ENCODE measurements at places on chromosomes 4 and X.

DNA sequence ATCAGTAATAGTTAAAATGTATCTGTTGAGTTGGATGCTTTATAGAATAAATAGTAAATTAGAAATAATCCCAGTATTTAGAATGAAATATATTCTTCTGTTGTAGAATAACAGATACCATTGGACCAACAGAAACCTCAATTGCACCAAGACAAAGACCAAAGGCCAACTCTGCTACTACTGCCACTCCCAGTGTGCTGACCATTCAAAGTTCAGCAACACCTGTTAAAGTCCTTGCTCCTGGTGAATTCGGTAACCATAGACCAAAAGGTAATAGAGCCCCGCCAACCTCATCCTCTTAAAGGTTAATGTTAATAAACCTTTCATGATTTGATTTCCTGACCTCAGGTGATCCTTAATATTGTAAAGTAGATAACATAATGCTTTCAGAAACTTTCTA is 73.8 kb downstream of the PAQR3 start:
- no peak overlapping the region for H3K27ac ChIP-seq
- peaks cover 5% of the 10 kb centered on the region for H3K36me3 ChIP-seq
- no peaks in the 10 kb centered on the region for H3K4me1 ChIP-seq

GRCh38 chr4:52704133-52704532 is 45.0 kb upstream of the USP46 start:
- no peak overlapping the region for H3K4me3 ChIP-seq
- no peaks in the 10 kb centered on the region for H3K4me1 ChIP-seq
- H3K27me3 ChIP-seq: peaks cover 6% of the 10 kb centered on the region
- H3K27ac ChIP-seq: no peak overlapping the region
- no peaks in the 10 kb centered on the region for H3K36me3 ChIP-seq

GRCh38 chr4:14888790-14889572 is 113.3 kb upstream of the CPEB2 start:
- peaks cover 3% of the 10 kb centered on the region for H3K27me3 ChIP-seq
- DNase-seq: no peak
- no peaks in the 10 kb centered on the region for H3K36me3 ChIP-seq
- no peak overlapping the region for H3K27ac ChIP-seq

DNA sequence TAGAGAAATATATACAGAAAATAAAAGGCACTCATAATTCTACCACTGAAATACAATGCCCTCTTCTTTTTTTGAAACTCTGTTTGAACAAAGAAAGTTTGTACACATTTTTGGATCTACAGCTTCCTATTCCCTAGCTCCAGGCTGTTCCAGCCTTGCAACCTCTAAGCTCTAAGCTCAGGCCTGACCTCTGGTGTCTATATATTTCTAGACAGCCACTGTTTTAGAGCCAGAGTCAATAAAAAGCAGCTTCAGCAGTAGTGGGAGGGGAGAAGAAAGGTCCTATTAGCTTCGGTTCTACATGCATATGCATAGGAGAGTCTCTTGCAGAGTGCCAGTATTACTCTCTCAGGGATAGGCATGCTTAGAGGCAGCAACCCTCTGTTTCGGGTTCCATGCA is 39.7 kb downstream of the CLDN2 start:
- H3K4me1 ChIP-seq: no peaks in the 10 kb centered on the region
- H3K27me3 ChIP-seq: no peaks in the 10 kb centered on the region
- H3K27ac ChIP-seq: no peak overlapping the region
- H3K4me3 ChIP-seq: no peak overlapping the region
- peaks cover 11% of the 10 kb centered on the region for H3K36me3 ChIP-seq

DNA sequence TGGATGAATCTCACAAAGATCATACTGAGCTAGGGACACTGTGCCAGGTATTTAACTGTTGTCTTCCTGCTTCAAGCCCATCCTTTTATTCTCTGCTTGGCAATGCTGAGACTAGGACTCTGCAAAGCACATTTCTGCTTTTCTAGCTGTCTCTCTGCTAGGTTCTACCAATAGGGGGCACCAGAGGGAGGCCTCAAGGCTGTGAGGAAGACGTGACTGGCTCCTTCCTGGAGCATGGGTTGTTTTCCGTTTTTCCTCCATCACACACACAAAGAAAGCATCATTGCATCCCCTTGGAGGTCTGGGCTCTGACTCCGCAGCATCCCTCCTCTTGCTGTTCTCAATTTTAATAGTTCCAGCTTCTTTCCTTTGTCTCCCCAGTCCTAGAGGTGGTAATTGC is 10.9 kb upstream of the DCTD start:
- H3K4me1 ChIP-seq: peaks cover 2% of the 10 kb centered on the region
- H3K27ac ChIP-seq: no peak overlapping the region
- no peaks in the 10 kb centered on the region for H3K36me3 ChIP-seq
- no peak for DNase-seq
- no peak overlapping the region for H3K4me3 ChIP-seq

- no peaks in the 10 kb centered on the region for H3K36me3 ChIP-seq
- no peak for DNase-seq
- no peak overlapping the region for H3K4me3 ChIP-seq
Measured at GRCh38 chr4:28287831-28288233, 1427.2 kb downstream of the STIM2 start.

- no peak for DNase-seq
- no peaks in the 10 kb centered on the region for H3K4me1 ChIP-seq
- H3K27ac ChIP-seq: no peak overlapping the region
- H3K36me3 ChIP-seq: peaks cover 2% of the 10 kb centered on the region
- H3K4me3 ChIP-seq: no peak overlapping the region
Measured at GRCh38 chr4:176090115-176090514, 24.5 kb downstream of the WDR17 start.
